ENCODE measurements at places on chromosomes 2 and 18. TPM values are rescaled to one million over a fixed set of nuclear protein-coding genes. Genes with fewer than 3 reads are reported as not detected.

Gene LRP1B
- total RNA-seq = not detected

Gene CDH2
- total RNA-seq = not detected

Gene FTCDNL1
- 1.9 TPM for total RNA-seq

Gene PRKAG3
- not detected for total RNA-seq

Gene CYP27C1
- not detected for total RNA-seq

- no peak for DNase-seq
- no peak overlapping the region for H3K27ac ChIP-seq
- H3K4me3 ChIP-seq = no peak overlapping the region
Observed at GRCh38 chr2:207041786-207042554, 102.7 kb downstream of the CPO start.

GRCh38 chr18:37754141-37754540, 188.5 kb upstream of the CELF4 start:
- H3K4me1 ChIP-seq = no peaks in the 10 kb centered on the region
- DNase-seq = no peak
- H3K4me3 ChIP-seq = no peak overlapping the region
- no peaks in the 10 kb centered on the region for H3K27me3 ChIP-seq
- no peaks in the 10 kb centered on the region for H3K36me3 ChIP-seq
- H3K27ac ChIP-seq = no peak overlapping the region

DNA sequence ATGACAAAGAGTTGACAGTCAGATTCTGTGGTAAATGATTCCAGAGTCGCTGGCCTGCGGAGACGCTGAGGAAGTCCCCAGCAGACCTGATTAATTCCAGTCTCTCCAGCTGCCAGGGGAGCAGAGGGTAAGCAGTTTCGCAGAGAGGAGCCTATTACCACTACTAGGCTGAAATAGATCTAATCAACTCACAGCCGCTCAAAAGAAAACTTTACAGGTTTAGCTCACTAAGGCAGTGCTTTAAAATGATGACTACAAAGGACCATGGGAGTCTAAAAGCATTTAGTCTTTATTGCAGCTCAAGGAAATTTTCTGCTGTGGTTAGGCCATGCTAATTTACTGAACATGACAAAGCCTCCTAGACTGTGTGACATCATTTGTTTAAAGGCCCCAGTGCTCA, 445.6 kb upstream of the POU3F3 start:
- H3K4me3 ChIP-seq = no peak overlapping the region
- no peaks in the 10 kb centered on the region for H3K4me1 ChIP-seq
- H3K27me3 ChIP-seq = no peaks in the 10 kb centered on the region
- H3K36me3 ChIP-seq = no peaks in the 10 kb centered on the region
- no peak overlapping the region for H3K27ac ChIP-seq

DNA sequence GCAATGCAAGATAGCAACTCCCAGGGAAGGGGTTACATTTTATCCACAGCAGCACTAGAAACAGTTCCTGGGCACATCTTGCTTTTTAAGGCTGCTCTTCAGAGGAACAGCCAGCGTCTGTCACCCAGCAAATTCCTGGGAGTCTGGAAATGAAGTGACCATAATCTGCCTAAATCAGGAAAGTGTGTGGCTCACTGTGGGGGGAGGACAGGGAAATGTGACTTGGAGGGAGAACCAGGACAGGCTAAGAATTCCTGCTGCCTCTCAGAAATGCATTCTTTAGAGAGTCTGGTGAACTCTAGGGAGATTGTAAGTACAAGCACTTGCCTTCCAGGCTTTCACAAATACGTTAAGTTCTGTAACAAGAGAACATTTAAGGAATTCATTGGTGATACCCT, 364.3 kb upstream of the SPHKAP start:
- H3K27ac ChIP-seq = no peak overlapping the region
- no peaks in the 10 kb centered on the region for H3K4me1 ChIP-seq

DNA sequence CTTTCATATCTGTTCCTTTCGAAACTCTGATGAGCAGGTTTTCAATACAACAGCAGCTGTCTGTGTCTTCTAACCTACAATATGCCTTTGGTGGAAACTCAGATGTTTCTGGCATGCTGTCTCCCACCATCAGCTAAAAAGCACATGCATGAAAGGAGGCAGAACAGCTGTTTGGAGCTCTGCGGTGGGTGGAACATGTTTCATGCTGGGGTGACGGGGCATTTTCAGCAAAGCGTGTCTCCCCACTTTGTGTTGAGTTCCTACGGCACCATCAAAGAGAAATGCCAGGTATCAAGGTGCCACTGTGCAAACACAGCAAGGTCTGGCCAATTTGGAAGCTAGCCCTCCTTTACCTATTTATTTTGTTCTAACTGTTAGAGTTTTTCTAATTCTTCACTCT, 290.1 kb downstream of the CLIP4 start:
- no peak overlapping the region for H3K27ac ChIP-seq
- H3K27me3 ChIP-seq = peaks cover 3% of the 10 kb centered on the region
- DNase-seq = no peak
- no peaks in the 10 kb centered on the region for H3K4me1 ChIP-seq
- no peak overlapping the region for H3K4me3 ChIP-seq
- no peaks in the 10 kb centered on the region for H3K36me3 ChIP-seq

DNA sequence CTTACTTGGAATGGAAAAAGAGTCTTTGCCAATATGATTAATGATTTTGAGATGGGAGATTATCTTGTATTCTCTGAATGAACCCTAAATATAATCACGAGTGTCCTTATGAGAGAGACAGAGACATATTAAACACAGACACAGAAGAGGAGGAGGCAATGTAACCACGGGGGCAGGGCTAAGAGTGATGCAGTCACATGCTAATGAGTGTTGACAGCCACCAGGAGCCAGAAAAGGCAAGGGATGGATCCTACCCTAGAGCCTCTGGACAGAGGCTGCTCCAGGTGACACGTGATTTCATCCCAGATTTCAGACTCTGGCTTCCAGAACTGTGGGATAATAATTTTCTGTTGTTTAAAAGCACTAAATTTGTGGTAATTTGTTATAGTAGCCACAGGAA, 679.6 kb downstream of the MBD2 start:
- no peaks in the 10 kb centered on the region for H3K27me3 ChIP-seq
- no peaks in the 10 kb centered on the region for H3K4me1 ChIP-seq
- DNase-seq = no peak
- no peak overlapping the region for H3K4me3 ChIP-seq
- H3K36me3 ChIP-seq = no peaks in the 10 kb centered on the region

DNA sequence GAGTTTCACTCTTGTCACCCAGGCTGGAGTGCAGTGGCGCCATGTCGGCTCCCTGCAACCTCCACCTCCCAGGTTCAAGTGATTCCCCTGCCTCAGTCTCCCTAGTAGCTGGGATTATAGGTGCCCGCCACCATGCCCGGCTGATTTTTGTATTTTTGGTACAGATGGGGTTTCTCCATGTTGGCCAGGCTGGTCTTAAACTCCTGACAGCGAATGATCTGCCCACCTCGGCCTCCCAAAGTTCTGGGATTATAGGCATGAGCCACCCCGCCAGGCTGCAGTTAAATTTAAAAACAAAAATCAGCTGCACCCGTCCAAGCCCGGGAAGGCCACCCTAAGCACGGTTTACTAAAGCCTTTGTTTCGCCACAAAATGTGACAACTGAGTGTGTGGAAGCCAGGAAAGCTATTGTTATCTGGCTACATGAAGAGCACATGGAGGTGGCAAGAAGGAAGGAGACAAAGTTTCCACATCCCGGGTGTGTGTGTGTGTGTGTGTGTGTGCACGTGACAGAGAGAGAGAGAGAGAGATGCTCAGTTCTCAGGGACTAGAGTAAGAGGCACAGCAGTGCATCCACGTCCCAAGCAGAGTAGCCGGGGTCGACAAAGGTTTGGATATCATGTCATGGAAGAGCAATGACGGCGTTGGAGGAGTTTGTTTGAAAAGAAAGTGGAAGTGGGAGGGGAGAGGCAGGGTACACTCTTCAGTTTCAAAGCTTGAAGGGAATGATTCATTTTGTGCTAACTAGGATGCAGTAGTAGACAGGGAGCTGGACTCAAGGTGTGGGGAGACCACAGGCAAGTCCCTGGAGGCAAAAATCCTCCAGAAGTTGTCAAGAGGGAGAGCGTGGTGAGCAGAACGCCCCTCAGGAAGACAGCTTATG, 20.1 kb downstream of the INPP5D start:
- peak overlapping the region; percentile 67 for H3K27ac ChIP-seq
- no peaks in the 10 kb centered on the region for H3K36me3 ChIP-seq
- H3K27me3 ChIP-seq = no peaks in the 10 kb centered on the region
- no peak overlapping the region for H3K4me3 ChIP-seq
- no peak for DNase-seq

DNA sequence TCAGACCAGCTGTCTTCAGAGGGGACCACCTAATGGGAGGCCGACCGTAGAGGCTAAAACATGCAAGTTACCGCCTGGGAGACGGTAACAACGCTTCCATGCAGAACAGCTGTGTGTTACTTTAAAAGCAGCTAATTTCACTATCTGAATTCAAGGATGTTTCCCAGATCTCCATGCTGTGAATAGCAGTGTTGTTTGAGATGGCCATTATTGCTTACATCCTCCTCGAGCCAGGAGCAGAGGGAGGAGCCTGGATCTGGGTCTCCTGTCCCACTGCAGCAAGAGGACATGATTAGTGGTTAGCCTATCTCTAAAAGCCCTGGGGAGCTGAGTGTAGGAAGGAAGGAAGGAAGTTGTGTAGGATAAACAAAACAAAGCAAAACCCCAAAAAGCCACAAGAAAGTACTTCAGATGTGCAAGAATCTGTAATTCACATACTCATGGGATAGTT, 50.9 kb downstream of the ACTR2 start:
- no peak for DNase-seq
- H3K27ac ChIP-seq = no peak overlapping the region
- peaks cover 13% of the 10 kb centered on the region for H3K4me1 ChIP-seq
- no peak overlapping the region for H3K4me3 ChIP-seq
- no peaks in the 10 kb centered on the region for H3K36me3 ChIP-seq
- no peaks in the 10 kb centered on the region for H3K27me3 ChIP-seq

DNA sequence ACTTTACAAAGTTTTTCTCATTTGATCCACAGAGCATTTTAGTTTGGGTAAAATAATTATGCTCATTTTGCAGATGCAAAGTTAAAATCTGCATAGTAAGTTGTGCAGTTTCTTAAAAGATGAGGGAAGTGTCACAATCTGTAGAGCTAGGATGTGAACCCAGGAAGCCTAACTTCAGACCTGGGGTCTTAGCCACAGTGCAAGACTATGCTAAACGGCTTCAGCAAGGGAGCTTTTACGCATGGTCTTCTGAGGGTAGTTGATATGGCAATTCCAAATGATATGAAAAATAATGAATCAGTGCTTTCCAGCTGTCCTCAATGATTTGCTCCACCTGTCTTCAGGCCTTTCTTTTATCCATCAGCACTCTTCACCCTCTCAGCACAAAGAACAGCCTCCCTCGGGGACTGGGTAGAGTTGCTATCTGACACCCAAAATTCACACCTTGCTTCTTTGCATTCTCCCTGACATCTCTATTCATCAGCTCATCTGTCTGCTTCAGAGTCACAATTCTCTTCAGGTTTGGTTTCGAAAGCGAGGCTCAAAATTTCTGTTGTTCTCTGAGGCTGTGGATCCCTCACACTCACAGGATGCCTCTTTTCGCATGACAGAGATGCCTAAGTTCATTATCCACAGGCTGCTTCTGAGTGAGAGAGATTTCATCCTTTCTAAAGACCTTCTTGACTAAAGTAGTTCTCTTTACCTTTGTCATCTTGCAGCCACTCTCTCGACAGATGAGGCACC, 302.5 kb downstream of the NRXN1 start:
- no peak overlapping the region for H3K4me3 ChIP-seq
- H3K27ac ChIP-seq = no peak overlapping the region
- DNase-seq = no peak
- no peaks in the 10 kb centered on the region for H3K27me3 ChIP-seq
- no peaks in the 10 kb centered on the region for H3K36me3 ChIP-seq
- no peaks in the 10 kb centered on the region for H3K4me1 ChIP-seq

DNA sequence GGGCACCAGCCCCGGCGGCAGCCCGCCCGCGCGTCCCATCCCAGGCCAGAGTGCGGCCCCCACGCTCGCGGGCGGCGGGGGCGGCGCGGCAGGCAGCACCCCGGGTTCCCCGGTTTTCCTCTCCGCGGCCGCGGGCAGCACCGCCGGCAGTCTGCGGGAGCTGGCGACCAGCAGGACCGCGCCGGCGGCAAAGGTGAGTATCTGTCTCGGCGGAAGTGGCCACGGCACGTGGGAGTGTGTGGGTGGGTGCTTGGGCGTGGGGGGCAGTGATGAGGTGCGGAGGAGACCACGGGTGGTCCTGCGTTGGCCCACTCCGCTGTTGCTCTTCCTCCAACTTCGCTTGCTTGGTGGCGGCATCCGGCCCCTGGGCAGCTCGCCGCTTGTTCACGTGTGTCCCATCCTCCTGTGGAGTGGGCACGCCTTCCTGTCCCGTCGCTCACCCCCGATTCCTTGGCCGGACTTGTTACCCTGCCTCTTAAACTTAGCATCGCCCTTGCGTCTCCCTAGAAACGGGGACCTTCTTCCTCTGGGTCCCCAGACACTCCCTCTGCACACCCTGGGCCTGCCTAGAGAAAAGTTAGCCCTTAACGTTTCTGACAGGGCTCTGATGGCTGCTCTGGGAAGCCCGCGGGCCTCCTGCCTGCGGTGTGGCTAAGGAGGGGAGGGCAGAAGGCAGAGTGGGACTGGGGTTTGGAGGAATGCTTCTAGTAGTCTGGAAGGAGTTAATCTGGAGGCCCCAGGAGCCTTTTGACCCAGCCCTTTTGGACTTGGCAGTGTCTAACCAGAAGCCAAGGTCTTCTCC, 1.1 kb downstream of the SH3RF3 start:
- H3K4me1 ChIP-seq = peaks cover 15% of the 10 kb centered on the region
- peaks cover 5% of the 10 kb centered on the region for H3K27me3 ChIP-seq
- no peak for DNase-seq
- no peak overlapping the region for H3K27ac ChIP-seq
- no peaks in the 10 kb centered on the region for H3K36me3 ChIP-seq
- no peak overlapping the region for H3K4me3 ChIP-seq
